ENCODE measurements at places on chromosomes 6 and 20. TPM values are rescaled to one million over a fixed set of nuclear protein-coding genes. Genes with fewer than 3 reads are reported as not detected.

Gene MRAP2
- 10.2 TPM for total RNA-seq

Gene GLP1R
- 3.7 TPM for total RNA-seq

Gene SLA2
- total RNA-seq, result 0.62 TPM

Gene HLA-DPB1
- total RNA-seq, result 37.6 TPM

Gene SCRT2
- 0.31 TPM for total RNA-seq

Gene GTSF1L
- not detected for total RNA-seq
